CD8-positive, alpha-beta memory T cell (primary cell): ENCODE measurements at places on chromosomes 2 and 18. TPM values are rescaled to one million over a fixed set of nuclear protein-coding genes. Genes with fewer than 3 reads are reported as not detected.

GRCh38 chr18:2312440-2312839 lies 258.9 kb downstream of the METTL4 start:
- DNase-seq: no peak

SNORC gene
- 2.5 TPM for total RNA-seq

MOGAT1 gene
- total RNA-seq: not detected

GRCh38 chr2:58032764-58033080 lies 13.9 kb upstream of the VRK2 start:
- no peak for DNase-seq

DNA sequence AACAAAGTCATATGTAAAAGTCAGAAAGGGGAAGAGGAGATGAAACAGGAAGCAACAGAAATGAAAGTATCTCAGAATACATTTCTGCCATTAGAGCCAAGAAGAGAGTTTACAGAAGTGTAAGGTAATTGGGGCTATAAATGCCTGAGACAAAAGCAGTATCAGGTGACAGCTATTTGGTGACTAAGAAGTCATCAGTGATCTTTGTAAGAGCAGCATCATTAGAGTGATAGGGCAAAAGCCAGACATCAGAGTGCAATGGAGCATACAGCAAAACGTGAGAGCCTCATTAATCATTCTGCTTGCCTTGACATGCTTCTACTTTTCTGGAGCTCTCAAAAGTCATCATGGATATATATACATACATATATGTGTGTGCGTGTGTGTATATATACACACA lies 804.7 kb upstream of the PIK3C3 start:
- no peak for DNase-seq

DNA sequence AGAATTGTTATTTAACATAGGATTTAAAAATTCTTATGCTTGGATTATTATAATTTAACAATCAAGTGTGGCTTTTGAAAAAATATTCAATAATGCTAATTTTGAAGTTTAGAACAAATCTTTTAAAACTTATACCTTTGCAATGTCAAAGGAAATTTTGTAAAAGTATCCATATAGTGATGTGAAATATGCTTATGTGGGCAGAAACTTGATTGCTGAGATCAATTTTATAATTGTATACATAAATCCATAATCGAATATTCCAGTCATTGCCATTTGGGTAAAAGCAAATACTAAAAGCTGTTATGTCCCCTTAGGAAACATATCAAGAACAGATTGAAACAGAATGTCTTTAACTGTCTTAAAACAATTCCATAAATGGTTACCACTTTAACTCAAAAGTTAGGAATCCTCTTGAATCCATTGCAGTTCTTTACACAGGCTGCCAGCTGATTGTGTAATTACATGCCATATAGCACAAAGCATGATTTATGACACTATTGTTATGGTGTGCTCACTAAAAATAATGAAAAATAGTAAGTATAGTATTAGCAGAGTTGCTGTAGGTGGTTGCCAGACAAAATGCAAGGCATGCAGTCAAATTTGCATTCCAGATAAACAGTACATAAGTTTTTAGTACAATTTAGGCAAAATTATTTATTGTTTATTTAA lies 24.2 kb downstream of the PLCL1 start:
- DNase-seq: no peak

- no peak for DNase-seq
Observed at GRCh38 chr2:176554101-176555048, 285.1 kb downstream of the MTX2 start.

- DNase-seq: no peak
Observed at GRCh38 chr2:215507136-215507535, 71.3 kb upstream of the FN1 start.
